ENCODE measurements at places on chromosomes 5 and 9.

GRCh38 chr5:61018062-61018461 is 73.1 kb downstream of the NDUFAF2 start:
- no peak for DNase-seq

DNA sequence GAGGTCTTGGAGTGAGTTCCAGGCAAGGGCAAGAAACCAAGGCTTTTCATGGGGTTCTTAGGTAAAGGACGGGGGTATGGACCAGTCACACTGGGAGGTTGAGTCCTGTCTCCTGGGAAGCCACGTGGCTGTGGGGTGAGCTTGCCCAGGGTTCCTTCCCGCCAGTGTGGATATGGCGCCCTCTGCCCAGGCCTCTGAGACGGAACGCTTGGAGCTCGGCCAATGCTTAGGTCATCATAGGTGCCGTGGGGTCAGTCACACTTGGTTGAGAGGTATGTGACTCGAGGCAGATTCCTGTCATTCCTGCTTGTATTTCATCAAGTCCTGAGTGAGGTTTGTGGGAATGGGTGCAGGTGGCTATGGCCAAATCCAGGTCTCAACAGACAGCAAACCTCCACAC is 46.2 kb downstream of the TENT4A start:
- no peak for DNase-seq

DNA sequence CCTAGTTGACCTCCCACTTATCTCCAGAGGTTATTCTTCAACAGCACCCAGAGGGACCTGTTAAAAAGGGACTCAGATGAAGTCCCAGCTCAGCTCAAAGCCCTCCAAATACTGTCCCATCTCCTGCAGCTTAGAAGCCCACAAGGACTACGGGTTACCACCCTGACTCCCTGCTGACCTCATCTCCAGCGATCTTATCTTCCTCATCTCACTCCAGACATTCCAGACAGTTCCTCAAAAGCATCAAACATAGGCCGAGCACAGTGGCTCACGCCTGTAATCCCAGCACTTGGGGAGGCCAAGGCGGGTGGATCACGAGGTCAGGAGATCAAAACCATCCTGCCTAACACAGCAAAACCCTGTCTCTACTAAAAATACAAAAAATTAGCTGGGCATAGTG is 263.8 kb upstream of the TLE4 start:
- DNase-seq, result no peak

GRCh38 chr5:156896546-156896945 is 46.5 kb downstream of the PPP1R2B start:
- no peak for DNase-seq

- DNase-seq, result no peak
Measured at GRCh38 chr5:101482931-101483330, 579.8 kb upstream of the ST8SIA4 start.

- no peak for DNase-seq
Measured at GRCh38 chr9:127562841-127563401, 49.2 kb upstream of the STXBP1 start.

DNA sequence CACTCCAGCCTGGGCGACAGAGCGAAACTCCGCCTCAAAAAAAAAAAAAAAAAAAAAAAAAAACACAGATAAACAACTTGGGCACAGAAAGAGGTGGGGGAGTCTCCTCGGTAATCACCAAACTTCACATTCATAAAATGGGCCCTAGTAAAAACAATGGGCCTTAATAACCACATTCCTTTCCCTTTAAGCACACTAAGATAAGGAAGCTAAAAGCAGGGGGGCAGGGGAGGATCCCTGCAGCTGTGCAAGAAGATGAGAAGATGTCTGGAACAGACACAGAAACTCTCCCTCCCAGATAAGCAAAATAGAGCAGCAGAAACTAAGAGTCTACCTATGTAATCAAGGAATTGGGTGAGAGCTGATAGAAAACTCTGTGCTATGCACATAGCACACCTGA is 111.2 kb upstream of the FAM174A start:
- DNase-seq, result no peak

DNA sequence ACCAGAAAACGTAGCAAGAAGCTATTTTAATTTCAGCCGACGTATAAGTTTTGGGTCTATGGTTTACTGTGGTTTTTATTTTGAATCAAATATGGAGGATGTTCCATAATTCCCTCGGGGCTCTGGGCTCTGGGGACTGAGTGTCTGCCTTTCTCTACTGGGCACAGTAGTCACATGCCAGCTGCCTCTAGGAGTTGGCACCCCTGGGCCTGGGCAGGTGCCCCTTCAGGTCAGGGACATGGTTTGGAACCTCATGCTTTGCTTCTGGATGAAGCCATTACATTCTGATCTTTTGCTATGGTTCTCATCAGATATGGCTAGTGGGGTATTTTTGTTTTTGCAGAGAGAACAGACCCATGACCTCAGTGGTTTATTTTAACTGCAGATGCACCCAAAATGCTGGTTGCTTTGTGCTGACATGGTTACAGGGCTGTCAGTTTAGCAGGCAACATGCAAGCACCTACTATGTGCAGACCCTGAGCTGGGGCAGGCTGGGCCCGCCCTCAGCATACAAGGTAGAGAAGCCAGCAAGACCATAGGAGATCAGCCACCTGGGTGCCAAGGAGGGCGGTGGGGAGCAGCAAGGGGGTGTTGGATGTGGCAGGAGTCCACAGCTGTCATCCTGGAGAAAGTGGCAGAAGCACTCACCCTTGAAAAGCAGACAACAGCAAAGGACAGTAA is 54.5 kb upstream of the PSD2 start:
- no peak for DNase-seq
